ENCODE measurements at places on chromosomes 6 and 20.

GRCh38 chr6:2917065-2917464 is 14.0 kb upstream of the SERPINB9 start:
- DNase-seq = no peak

- DNase-seq = no peak
These were observed 13.3 kb downstream of the PREP start for GRCh38 chr6:105389543-105389942.

GRCh38 chr6:23003671-23004467 is 434.5 kb downstream of the HDGFL1 start:
- peak; percentile 86 for DNase-seq

GRCh38 chr6:3195695-3196497 is 31.6 kb downstream of the TUBB2B start:
- no peak for DNase-seq

GRCh38 chr6:132126150-132126549 is 175.0 kb upstream of the CCN2 start:
- no peak for DNase-seq

DNA sequence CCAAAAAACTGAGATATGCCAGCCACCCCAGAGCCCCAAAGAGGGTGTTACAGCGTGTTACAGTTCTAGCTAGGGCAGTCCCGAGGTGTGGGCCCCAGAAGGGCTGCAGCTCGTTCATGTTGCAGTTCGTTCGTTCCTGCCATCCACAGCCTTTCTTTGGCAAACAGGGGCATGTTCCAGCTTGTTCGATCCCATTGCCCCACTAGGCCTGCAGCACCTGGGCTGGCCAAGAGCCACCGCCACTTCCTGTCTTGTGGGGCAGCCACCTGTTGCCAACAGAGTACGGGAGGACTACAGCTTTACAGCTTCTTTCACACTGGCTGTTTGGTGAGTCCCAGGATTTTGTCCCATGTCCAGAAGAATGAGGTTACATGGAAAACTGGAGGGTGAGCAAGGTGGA is 198.1 kb downstream of the MMUT start:
- DNase-seq = no peak

DNA sequence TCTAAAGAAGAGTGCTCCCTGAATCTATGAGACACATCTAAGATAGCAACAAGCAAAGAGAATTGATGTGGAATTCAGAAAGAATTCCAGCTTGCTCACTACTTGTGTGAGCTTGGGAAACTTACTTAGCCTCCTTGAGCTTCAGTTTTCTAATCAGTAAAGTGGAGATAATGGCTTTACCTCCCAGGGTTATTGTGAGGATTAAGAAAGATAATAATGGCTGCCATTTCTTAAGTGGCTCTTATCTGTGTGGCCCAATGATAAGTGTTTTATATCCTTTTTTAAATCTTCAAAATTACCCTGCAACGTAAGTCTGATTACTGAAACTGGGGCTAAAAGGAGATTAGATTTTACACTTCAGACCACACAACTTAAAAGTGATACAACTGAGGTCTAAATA is 418.5 kb downstream of the LMBRD1 start:
- no peak for DNase-seq

- peak; percentile 38 for DNase-seq
These were observed 331.8 kb downstream of the RIMS1 start for GRCh38 chr6:72218125-72218524.

- peak; percentile 48 for DNase-seq
These were observed 5.1 kb upstream of the BPI start for GRCh38 chr20:38298768-38299288.

GRCh38 chr6:155066361-155066760 is 71.2 kb downstream of the TIAM2 start:
- peak; percentile 56 for DNase-seq

Data from IMR-90 (cell line).